ENCODE measurements at places on chromosomes 3 and 15.

- no peak for DNase-seq
Observed at GRCh38 chr15:65089206-65089824, 12.8 kb downstream of the KBTBD13 start.

DNA sequence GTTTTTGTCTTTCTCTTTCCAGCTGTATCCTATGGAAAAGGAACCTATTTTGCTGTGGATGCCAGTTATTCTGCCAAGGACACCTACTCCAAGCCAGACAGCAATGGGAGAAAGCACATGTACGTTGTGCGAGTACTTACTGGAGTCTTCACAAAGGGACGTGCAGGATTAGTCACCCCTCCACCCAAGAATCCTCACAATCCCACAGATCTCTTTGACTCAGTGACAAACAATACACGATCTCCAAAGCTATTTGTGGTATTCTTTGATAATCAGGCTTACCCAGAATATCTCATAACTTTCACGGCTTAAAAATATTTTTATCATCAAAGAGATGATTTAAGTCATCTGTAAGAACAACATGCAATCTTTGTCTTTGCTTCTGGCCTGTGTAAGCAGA lies 44.9 kb upstream of the PARP14 start:
- DNase-seq: no peak

- no peak for DNase-seq
Observed at GRCh38 chr3:71001303-71001830, 582.2 kb downstream of the FOXP1 start.

GRCh38 chr15:91099616-91099994 lies 452 bp upstream of the SV2B start:
- no peak for DNase-seq

GRCh38 chr3:194313560-194314387 lies 37.4 kb downstream of the CPN2 start:
- DNase-seq: no peak

DNA sequence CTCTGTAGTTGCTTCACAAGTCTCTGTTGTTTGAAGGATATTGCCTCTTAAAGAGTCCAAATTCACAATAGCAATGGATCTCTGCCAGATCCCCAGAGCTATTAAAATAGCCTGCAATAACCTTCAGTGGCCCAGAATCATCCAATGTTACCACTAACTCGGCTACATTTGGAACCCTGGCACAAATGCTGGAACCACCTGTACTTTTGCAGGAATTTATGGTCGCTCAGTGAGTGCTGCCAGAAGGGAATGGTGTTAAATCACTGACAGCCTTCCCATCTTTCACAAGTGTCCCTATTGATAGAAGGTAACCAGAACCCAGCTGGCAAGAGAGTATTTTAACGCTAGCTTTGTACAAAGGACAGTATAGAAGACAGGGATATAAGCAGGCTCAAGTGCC lies 298.8 kb upstream of the PLSCR5 start:
- DNase-seq: no peak

- no peak for DNase-seq
Observed at GRCh38 chr3:112167758-112168157, 34.7 kb upstream of the GCSAM start.

DNA sequence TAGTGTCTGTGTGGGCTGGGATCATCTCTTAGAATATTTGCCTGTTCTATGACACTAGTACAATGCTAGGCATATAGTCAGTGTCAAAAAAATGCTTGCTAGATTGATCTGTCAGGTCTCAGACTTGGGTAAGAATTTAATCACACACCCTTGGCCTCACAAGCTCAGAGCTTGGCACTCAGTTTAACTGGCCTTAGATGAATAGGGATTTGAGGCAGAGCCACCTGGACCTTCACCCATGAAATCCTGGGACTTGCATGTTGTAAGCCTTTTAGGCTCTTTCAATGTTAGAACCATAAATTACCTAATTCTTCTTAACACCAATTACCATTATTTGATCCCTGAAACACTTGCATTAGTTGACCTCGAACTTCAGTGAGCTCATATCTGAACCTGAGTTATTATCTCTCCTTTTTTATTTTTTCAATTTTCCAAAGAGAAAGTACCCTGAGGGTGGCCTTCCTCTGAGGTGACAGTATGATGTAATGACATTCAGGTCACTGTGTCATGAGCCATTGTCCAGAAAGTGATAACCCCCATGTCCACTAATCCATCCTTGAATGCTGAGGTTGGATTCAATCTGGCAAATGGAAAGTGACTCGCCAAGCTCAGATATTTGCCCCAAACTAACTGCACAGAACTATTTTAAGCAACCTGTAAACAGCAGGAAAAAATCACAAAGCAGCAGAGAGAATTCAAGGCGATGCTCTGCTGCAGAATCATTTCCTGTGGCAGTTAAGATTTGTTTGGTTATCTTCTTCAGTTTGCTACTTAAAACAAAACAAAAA lies 615.2 kb upstream of the NR2F2 start:
- DNase-seq: no peak

DNA sequence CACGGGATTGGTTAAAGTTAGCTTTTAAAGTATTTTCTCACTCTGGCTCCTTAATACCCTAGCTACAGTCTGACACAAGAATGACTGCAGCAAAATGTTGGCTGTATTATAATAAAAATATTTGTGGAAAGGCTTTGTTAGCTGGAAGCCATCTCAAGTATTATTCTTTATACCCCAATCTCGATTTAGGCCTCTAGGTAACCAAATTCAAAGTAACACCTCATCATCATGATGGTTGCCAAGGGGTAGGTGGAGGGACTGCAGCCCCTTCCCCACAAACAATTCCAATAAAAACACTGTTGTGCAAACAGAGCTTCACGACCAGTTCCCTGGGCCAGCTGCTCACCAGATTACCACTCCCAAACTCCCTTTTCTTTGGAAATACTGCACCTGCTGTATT lies 759 bp upstream of the GMPS start:
- DNase-seq: no peak

DNA sequence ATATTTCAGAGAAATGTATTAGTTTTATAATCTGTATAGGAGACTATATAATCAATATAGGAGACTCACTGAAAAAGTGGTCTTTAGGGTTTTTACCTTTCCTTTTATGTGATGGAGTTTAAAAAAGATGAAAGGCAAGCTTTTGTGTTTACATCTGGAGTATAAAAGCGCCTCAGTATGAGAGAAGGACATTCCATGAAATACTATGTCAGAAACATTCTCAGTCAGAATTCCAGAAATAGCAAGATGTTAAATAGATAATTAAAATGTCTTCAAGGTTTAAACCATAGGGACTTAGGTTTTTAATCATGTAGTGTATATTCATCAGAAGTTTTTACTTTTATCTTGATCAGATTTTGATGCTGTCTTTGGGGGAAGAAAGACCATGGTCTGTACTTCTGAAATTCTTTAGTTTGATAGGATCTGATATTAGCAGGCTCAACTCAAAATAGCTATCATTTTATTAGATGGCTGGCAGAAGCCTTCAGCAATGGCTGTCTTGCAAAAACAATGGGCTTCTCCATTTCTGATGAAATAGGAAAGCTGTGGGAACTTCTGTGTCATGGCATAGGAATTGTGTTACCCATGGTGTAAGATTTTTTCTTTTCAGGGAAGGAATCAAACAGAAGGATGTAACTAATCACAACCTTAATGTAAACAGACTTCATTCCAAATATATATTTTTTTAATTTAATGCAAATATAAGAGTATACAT lies 209.6 kb upstream of the PLSCR5 start:
- DNase-seq: no peak

GRCh38 chr3:46191730-46192129 lies 16.4 kb downstream of the CCR1 start:
- no peak for DNase-seq

DNA sequence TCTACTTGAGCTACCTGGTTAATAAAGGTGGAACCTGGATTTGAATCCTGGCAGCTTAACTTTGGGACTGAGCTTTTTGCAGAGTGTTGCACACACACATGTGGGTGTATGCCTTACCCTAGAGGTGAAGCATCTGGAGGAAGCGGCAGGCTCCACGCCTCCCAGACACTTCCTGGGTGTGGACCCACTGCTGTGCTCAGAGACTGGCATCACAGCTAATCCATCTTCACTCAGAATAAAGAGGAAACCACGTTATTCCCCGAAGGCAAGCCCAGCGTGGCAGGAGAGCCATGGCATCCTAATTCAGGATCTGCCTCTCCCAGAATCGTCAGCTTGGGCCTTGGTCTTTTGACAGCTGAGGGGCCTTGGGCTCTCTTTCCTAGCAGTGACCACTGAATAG lies 25.5 kb downstream of the CCDC13 start:
- DNase-seq: no peak

DNA sequence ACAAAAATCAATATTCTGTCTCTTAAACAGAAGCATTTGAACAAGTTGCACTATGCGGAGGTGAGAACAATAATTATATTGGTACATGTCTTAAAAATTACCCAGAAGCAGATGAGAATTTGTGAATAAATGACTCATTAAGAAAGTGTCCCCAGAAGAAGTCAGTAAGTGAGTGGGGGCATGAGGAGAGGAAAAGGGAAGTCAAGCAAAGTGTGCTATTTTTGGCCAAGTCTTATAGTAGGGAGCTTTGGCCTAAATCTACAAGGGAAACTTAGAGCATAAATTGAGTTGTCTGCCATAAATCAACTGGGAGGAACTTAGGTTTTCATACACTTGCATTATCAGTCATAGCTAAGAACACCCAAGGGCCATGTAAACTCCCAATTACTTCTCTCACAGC lies 86.9 kb upstream of the SATB1 start:
- no peak for DNase-seq

DNA sequence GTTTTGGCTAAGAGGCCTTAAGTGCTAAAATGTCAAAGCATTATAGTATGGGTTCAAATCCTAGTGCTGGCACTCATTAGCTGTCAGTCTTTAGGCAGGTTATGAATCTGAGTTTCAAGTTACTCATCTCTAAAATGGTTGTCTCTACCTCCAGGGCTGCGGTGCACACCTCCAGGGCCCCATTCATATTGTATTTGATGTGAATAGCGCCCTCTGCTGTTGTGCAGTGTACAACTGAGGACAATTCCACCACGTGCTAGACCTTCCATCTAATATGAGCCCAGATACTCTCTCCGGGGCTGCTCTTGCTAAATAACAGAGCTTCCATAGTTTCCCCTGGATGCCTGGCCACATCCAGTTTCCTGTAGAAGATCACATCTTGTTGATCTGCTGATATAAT lies 54.3 kb downstream of the OXNAD1 start:
- peak; percentile 60 for DNase-seq

- no peak for DNase-seq
Observed at GRCh38 chr3:177195242-177195991, 1.9 kb downstream of the TBL1XR1 start.

DNA sequence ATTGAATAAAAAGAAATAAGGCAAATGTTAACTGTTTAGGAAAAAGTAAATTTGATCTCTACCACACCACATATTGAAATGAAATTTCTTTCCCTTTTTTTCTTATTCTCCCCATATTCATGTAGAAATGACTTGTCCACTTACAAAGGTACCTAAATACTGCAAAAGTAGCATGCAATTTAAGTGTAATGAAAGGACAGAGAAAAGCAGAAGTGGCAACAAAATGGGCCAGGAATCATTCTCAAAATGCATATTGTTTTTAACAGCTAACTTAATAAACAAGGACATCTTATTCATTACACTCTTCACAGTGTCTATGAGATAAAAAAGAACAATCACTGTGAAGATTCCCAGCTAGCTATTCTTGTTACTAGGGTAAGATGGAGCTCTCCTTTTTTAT lies 40.6 kb upstream of the FGF7 start:
- no peak for DNase-seq

GRCh38 chr3:185629554-185630181 lies 43.6 kb downstream of the SENP2 start:
- no peak for DNase-seq

DNA sequence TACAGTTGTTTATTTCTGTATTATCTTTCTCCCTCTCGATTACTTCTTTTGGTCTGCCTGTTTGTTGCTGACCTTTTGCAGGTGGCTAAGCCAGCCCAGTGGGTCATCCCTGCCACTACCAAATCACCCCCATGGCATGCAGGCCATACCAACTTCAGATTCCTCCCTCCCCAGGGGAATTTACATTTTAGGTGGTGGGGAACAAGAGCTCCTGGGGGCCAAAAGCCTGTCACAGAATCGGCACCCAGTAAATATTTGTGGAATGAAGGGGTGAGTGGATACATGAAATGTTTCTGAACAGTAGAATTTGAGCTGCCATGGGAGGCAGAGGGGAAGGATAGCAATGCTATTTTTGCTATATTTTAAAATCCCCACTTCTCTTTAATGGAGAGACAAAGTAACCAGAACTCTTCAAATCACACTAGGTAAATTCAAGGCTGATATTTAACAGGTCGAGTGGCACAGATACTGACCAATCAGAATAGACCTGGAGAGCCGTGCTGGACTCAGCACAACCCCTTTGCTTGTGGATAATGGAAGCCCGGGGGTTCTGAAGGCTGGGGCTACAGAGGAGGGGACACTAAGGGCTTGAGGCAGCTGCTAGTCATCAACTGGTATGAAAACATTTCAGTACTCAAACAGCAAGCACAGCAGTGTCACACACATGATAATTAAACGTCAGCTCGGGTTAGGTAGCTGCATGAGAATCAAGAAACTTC lies 54.3 kb upstream of the SMAD3 start:
- DNase-seq: no peak
